DMS79 treated with DMSO at 0.1 percent for 48 hours (cell line): ENCODE measurements at places on chromosomes 7 and 10.

DNA sequence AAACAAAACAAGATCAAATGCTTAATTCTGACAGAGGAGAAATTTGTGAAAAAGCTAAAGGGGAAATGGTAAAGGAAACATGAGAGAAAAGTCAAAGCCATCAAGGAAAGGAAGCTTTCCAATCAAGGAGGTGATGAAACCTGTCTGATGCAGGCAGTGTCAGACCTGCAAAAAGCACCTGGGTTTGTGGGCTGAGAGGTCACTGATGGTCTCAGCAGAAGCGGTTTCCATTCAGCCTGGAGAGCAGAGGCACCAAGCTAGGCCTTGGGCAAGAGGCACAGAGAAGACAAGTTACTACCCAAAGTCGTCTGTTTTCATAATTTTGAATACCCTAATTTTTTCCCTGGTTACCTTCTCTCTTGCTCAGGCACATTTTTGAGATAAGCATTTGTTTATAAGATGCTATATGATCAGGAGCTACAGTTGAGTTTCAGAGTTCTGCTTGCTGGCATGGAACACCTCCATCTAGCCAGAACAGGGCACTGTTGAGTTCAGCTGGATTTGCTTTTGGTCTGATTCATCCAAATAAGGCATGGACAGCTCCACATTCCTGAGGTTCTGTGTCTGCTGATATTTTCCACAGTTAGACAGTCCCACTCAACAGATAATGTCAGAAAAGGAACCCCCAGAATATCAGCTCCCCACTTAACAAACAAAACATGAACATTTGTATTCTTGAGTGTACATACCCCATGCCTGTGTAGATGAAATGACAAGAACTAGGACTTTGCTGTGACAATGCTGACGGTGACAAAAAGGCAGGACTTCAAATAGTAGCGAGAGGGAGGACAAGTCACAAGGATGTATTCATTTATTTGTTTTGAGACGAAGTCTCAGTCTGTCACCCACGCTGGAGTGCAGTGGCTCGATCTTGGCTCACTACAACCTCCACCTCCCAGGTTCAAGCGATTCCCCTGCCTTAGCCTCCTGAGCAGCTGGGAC, 4.9 kb upstream of the PPIA start:
- no peak for DNase-seq

- no peak for DNase-seq
Observed at GRCh38 chr10:110495731-110496552, 1.8 kb upstream of the DUSP5 start.

DNA sequence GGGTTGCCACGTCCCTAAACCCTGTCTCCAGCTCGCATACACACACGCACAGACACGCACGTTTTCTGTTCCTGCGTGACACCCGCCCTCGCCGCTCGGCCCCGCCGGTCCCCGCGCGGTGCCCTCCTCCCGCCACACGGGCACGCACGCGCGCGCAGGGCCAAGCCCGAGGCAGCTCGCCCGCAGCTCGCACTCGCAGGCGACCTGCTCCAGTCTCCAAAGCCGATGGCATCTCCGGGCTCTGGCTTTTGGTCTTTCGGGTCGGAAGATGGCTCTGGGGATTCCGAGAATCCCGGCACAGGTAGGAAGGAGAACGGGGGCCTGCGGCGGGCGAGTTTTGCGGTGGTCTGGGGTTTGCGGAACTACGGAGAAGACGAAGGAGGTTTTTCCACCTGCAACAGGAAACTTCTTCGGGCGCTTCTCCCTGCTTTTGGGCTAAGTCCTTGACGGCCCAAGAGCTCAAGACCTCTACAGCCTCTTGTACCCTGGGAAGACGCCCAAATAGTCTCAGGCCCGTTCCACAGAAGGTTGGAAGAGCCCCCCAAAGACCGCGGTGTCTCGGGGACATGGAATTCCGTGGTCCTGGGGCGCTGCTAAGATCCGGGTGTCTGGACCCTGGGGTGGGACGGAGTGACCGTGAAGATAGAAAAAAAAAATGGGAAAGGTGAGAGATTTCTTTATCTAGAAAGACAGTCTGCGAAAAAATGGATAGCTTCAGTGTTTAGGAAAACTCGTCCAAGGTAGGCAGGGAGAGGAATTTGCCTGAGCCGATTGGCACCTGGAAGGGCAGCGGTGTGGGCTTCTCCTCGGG, at the start of gene GAD2:
GAD2 (plus strand) TSS at position 190 of the 811 bp plus-strand sequence; CDS start at position 226, 36 bp downstream.
- peak; percentile 12 for DNase-seq

DNA sequence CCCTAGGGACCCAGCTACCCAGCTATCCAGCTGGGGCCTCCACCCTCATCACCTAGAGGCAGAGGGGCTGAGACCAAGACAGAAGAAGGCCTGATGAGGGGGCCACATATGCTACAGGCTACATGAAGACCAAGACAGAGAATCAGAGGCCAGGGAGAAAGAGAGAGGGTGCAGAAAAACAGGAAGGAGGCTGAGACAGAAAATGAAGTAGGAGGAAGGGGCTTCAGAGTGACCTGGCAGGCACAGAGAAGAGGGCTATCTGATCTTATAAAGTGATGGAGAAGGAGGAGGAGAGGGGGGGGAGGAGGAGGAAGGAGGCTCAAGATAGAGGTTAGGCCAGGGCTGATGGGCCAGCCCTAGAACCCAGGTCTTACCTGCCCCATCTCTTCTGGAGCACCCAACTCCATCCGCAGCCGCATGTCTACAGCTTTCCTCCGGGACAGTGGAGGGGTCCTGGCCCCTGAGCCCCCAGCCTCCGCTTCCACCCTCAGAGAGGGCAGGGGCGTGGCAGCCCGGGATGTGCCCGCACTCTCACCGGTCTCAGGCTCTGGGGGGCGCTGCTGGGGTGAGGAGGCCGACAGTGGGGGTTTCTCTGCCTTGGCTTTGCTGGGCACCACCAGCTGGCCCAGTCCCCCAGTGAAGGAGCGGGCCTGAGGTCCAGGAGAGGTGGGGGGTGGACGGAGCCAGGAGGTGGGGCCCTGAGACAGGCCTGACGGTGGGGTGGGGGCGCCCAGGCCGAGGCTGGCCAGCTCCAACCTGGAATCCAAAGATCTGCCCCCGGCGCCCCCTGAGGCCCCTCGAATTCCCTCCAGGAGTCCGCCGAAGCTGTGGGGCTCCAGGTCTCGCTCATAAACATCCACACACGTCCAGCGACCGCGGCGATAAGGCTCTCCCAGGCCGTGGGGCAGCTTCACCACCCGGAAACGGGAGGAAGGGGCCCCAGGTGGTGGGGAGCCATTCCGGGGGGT, 1.8 kb downstream of the TSC22D4 start:
- DNase-seq = no peak

DNA sequence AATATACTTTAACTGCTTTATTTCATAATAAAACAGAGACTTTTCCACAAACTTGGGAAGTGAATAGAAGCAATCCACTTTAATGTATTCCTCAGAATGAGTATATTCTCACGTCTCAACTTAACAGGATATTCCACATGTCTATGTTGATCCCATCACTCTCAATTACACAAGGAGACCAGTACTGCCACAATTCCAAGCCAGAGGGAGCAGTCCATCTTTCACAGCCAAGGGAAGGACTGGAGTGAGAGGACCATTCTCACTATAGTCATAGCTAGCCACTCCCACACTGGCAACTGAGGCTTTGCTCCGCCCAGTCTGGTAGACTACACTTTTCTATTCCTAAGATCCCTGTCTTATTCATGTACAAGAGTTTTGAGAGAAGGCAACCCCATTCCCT, 553.9 kb downstream of the CNTNAP2 start:
- DNase-seq = no peak

DNA sequence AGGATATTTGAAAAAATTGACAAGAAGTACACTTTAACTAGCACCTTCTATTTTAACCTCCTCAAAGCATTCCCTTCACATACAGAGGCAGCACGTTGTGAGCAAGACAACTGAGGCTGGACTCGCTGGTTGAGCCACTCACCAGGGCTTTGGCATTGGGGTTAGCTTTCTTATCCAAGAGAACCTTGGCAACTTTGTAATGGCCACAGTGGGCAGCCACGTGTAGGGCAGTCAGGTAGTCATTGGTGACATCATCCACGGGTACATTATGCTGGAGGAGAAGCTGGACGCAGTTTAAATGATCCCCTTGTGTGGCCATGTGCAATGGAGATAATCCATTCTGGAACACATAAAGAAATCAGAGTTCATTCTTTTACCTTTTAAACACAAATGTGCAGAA, 181.8 kb downstream of the ANK3 start:
- no peak for DNase-seq

DNA sequence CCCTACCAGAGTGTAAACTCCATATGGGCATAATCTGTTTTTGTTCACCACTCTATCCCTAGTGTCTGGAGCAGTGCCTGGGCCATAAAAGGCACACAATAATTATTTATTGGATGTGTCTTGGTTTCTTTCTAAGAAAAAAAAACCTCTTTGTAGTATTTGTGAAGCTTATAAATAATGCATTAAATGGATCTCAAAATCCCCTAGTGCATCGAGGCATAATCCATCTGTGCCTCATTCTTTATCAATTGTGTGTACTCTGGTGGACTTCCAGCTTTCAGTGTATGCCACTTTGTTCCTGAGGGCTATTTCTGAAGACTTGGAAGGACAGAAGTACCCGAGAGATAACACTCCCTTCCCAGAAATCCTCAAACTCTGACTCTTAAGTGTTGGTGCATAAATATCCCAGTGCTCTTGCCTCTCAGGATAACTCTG, 255.0 kb upstream of the PHYHIPL start:
- DNase-seq = no peak

- DNase-seq = no peak
Observed at GRCh38 chr7:37000511-37000910, 276.2 kb upstream of the AOAH start.

DNA sequence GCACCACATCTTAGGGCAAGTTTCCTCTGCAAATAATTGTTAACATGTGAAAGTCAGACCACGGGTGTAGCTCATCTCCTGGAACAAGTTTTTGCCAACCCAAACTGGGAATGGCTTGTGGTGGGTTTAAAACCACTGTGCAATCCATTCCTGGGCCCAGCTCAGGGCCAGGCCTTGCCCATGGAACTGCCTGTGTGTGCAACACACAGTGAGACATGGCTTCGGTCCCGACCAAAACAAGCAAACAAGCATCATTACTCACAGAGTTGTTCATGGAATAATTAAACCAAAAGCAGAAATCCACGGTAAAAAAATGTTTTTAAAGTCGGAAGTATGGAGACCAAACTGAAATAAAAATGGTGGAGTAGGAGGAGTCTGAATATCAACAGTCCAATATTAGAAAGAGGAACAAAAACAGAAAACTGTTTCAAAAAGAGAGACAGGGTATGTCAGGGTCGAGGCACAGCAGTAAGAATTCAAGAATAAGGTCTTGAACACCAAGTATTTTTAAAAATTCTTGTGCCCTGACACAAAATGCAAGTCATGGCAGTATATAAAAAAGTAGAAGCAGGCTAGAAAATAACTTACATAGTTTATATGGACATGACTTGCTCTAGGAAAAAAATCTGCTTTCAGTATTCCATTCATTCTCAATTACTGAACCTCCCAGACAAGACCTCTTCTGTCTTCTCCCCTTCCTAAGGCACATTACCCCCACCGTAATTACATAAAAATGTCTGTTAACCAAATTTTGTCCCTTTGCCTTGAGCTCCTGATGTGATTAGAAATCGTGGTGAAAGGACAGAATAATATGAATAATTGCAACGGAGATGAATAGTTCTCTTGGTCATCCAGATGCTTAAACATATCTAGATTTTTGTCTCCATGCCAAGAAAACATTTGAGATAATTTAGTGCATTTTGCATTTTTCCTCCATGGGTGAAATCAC, 88.4 kb downstream of the FAS start:
- no peak for DNase-seq

DNA sequence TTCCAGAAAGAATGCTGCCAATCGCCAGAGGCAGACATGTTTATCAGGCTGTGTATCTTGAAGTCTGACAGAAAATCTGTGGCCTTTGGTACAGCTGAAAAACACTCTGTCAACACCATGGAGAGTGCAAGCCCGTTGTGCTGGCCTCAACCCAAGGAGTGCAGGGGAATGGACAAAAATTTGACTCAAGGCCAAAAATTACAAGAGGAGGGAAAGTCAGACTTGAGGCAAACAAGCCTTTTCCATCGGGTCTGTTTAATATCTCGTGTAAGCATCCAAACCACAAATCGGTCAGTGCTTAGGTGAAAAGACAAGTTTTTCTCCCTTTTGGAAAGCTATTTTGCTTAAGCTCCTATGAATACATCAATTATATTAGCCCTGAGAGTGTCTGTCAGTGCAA, 305.3 kb upstream of the NFE2L3 start:
- peak; percentile 94 for DNase-seq

DNA sequence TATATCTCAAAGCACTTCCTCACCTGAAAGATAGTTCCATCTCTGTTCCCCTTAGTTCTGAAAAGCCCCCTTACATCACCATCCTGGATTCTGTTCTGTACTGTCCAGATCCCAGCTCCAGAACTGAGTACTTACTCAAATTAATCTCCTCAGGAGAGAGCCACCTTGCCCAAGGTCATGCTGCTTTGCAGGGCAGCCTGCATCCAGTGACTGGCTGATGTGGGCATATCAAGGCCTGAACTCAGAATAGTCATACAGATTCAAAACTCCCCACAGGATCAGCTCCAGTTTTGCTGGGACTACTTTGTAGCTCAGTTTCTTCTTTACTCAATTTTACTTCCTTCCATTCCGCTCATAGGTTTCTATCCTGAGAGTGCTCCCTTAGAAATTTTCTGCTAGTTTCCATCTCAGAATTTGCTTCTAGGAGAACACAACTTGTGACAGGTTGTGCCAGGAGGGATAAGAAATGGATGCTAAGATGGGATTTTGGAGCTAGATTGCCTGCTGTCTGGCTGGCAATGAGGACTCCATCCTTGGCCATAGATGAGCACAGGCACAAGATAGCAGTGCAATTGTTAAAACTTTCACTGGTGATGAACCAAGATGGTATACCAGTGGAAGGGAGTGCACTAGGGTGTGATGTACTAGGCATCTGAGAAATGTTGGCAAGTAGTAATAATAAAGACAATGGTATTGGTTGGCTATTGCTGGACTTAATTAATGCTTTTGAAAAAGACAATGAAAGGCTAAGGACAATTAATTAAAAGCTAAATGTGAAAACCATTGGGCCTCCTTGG, 17.3 kb downstream of the SRGN start:
- no peak for DNase-seq

DNA sequence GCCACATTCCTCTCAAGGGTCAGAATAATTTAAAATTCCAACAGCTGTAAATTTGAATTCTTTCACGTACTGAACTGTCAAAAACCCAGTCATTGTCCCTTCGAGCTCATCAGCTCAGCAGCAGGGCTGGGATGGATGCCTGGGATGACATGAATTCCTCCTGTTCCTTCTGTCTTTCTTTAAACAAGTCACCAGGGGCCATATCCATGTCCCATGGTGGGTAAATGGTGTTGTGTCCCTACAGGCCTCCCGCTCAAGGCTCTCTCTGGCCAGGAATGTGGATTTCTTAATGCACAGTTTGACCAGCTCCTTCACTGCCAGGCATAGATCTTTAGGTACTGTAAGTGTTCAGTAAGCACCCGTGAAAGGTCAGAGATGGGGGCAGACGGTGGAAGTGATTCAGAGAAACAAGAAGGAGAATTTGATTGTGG, 13.8 kb upstream of the TECPR1 start:
- DNase-seq = no peak

- no peak for DNase-seq
Observed at GRCh38 chr10:29746080-29746797, 111.5 kb upstream of the SVIL start.

GRCh38 chr7:77430927-77431326, 14.8 kb upstream of the GSAP start:
- no peak for DNase-seq
